ENCODE measurements at places on chromosomes 5 and 9.

DNA sequence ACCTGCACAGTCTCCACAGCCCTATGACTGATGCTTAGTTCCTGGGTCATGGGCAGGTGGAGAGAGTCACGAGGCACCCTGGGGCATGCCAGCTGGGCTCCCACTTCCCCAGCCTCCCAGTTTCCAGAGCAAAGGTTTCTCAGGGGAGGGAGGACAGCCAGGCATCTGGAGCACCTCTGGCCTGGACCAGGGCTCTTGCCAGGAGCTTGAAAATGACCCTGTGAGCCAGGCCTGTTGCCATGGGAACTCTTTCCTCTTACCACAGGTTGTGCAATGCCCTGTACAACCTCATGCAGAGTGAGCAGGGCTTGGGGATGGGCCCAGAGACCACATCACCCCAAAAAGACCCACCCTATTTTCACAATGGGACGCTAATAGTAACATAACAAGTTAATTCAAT, 113.1 kb downstream of the PSD2 start:
- no peak for ATAC-seq

- ATAC-seq: no peak
Observed at GRCh38 chr5:128766406-128766805, 198.9 kb upstream of the SLC27A6 start.

DNA sequence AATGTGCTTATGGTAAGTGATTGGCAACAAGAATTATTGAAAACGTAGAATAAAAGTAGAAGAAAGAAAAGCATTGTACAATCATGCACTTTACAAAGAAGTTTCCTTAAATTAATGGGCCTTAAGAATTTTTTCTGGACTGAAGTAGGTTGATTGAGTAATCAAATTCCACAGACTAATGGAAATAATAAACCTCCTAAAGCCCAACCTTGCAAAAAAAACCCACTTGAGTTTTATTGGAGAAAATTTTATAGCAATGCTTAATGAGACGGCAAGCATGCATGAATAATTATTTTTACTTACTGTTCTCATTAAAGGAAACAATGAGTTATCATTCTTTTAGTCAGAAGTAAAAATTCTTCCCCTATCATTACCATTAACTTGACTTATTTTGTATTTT, 676.1 kb upstream of the C9orf72 start:
- no peak for ATAC-seq

- no peak for ATAC-seq
Observed at GRCh38 chr5:14715481-14715880, 51.0 kb downstream of the OTULIN start.

DNA sequence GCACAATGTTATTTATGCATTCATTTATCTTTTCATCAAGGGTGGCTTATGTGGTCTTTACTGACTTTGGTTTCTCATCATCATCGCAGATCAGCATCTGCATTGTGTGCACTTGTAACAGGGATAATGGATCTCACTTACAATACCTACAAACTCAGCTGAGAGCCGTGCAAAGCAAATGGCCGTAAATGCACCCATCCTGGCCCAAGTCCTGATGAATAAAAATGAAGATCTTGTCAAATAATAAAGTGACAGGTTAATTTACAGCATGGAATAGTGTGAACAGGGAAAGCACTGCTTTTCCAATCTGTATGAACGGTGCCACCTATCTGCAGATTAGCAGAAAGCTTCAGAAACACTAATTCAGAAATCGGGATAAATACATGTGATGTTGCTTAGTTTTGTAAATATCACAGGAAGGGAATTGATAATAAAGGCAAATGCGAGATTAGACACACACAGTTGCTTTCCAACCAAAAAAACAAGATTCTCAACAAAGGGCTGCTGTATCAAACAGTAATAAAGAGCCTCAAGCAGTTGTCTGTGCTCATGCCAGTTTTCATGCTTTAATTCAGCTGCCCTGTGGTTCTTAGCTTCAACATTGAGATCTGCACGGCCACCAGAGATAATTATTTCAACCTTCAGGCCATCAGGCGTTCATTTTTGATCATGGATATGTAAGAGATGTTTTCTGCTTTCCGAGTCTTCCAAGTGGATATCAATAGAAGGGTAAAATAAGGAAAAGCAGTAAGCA, 153.4 kb upstream of the POU5F2 start:
- ATAC-seq: no peak

DNA sequence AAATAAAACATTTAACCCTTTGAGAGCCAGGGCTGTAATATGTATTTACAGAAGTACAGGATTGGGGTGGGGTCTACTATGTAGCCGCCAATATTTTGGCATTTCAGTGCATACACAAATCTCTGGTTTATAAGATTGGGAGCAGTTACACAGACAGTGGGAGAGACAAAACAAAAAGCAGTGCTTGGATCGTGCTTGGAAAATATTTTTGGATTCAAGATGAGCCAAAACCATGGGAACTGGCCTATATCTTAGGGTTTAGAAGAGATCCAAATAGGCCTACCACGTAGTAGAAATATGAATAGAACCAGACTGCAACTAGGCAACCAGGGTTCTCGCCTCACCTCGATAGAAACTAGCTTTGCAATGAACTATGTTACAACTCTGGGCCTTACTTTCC, 169.6 kb downstream of the SLC12A2 start:
- ATAC-seq: no peak

GRCh38 chr5:14101922-14102321, 41.2 kb upstream of the TRIO start:
- ATAC-seq: no peak

DNA sequence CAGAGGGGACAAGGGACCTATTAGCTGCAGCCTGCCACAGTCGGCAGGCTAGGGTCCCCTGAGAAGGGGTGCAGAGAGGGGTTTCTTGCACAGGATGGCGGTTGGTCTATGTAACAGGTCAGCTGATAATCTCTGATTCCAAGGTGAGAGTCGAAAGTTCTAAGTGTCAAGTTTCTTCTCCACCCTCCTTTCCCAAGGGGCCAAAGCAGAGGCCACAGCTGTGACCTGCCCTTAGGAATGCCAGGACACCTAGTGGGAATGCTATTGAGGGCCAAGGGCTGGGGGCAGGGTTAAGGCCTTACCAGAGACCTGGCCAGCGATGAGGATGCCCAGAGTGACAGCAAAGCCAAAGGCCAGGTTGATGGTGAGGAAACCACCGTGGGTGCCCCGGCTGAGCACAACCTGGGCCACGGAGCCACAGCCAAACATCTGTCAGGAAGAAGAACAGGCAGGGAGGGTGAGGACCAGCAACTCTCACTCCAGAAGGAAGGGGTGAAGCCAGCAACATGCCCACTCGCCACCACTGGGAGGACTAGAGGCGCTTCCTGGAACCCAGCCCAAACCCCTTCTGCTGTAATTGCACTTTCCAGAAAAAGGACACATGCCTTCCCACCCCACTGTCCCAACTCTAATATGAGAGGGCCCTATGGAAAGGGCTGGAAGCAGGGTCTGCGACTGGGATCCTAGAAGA, 3.8 kb downstream of the AQP3 start:
- no peak for ATAC-seq

GRCh38 chr9:21967169-21967568, 27.0 kb downstream of the CDKN2A start:
- ATAC-seq: no peak

DNA sequence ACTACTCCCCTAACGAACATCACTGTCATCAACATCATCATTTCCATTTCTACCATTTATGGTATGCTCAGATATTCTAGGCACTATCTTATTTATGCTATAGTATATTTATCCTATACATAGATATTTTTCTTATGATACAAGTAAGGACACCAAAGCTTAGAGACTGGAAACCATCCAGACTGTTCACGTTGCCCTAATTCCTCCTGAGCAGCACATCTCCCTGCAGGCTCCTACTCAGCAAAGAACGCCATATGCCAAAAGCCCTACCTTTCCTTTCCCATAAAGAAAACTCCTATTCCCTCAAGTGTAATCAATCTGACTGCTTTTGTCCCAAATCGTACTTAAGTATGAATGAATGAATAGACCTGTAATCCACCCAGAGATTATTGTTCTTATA, 247.0 kb downstream of the PRELID2 start:
- ATAC-seq: no peak

GRCh38 chr9:87342743-87343142, 154.9 kb upstream of the DAPK1 start:
- no peak for ATAC-seq

DNA sequence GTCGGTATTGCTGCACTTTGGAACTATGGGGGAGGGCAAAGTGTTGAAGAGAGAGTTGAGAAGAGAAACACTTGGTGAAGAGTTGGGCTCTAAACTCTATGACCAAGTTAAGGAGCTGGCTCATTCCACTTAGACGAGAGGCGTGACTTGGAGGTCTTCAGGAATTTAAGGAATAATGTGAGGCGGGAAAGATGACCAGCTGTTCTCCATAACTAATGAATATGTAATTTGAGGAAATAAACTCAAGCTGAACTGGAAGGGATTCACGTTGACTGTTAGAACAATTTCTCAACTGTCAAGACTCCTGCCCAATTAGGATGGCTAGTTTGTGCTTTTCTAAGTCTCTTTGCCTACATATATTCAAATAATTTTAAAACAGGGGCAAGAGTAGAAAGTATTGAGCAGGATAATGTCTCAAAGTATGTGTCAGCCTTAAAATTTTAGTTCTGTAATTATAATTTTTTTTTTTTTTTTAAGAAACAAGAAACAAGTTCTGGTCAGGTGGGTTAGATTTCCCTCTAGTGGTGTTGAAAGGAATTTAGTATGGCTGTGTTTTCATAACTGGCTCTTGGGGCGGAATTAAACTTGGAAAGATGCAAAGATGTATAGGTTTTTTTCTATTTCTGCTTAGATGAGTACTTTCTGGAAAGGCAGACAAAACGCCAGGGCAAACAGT, 33.4 kb downstream of the TMEM252 start:
- no peak for ATAC-seq

- no peak for ATAC-seq
Observed at GRCh38 chr5:170643591-170643990, 139.8 kb downstream of the KCNIP1 start.

DNA sequence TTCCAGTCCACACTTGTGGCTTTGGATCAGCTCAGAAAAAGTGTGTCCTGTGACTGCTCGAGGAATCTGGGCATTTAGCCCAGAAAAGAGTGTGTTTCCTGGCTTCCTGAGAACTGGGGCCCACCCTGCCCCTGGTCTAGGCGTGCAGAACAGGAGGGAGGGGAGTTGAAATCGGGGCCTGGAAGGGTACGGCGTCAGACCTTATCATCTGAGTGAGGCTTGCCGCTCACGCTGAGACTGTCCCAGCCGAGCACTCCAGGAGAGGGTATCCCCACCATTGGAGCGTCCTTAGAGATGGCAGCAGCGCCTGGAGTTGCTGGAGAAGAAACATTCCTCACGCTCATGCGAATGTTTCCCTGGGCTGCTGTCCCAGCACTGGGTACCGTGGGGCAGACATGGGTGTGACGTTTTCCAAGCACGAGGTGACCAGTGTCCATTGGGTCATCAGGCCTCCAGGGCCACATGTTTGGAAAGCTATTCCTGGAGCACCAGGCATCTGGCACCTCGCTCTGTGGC, 22.5 kb downstream of the NEK6 start:
- no peak for ATAC-seq

DNA sequence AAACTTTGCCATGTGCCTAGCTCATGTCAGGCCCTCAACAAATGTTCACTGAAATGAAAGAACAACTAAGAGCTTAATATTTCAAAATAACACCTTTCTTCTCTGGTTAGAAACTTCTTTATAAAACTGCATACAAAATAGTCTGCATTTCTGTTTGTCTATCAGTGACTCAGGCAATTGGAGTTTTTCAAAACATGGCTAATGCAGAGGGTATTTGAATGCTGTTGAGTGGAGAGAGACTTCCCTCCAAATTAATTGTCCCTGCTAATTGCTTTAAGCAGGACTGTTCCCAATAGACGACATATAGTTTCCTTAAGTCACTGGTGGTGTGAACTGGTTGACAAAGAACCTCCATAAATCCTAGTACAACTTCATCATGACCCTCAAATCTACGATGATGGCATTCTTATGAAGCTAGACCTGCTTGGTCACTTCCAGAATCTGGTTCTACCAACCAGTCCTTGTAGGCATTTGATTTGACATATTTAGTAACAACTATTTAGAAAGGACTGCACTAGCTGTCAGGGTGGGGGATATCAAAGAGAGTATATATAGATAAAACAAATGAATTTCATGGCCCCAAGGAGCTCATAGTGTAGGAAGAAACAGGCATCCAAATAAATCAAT, 84.5 kb downstream of the PRLR start:
- no peak for ATAC-seq

DNA sequence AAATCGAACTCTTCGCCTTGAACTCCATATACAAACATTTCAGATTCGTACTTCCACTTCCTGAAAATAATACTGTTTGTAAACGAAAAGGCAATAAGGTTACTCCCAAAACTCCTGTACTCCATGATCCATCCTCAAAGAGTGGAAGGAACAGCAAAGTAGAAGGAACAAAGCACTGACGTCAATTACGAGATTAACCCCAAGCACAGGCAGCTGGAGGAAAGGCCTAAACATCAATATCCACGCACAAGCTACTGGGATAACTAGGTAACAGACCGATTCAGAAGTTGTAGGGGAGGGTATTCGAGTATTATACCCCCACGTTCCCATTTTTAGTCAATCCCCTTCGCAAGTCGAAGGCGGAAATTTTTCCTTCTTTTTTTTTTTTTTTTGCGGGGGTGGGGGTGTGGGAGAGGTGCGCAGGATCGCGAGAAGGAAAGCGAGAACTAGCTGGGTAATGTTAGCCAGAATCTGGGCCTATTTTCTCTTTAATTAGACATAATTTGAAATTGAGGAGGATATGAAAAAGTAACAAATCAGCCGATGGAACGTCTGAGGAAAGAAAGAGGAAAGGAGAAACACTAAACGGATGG, 909 bp downstream of the AFF4 start:
- ATAC-seq: no peak

DNA sequence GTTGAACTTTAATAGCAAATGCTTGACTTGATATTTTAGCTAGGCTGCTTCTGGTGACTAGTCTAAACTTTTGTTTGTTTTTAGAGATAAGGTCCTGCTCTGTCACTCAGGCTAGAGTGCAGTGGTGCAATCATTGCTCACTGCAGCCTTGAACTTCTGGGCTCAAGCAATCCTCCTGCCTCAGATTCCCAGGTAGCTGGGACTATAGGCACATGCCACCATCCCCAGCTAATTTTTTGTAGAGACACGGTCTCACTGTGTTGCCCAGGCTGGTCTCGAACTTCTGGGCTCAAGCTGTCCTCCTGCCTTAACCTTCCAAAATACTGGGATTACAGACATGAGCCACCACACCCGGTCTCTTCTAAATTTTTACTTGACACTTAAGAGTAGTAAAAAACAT, 20.7 kb downstream of the CDC37L1 start:
- no peak for ATAC-seq

- ATAC-seq: no peak
Observed at GRCh38 chr9:121222524-121223171, 21.0 kb upstream of the RAB14 start.

DNA sequence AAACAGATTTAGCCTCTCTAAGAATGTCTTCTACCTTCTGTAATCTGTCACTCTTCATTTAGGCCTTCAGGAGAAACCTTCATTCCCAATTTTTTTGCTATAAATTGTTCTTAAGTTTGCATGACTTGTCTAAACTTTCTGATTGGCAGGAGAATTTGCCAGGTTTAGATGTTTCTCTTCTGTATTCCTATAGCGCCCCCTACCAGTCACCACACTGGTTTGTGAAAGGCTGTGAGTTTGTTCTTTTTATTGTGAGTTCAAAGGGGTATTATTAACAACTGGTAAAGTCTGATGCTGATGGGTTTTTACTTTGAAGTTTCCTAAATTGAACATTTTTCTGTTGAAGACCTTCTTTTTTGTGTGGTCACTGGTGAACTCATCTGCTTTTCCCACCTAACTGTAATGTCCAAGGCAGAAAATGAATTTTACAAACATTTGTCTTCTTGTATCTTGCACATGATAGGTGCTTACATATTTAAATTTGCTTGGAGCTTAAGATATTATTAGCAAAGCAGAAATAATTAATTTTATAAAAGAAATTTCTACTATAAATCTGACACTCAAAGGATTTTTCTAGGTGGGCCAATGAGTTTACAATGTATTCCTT, 18.4 kb upstream of the F2RL2 start:
- ATAC-seq: peak; percentile 30
